ENCODE measurements at places on chromosomes 2 and 18. TPM values are rescaled to one million over a fixed set of nuclear protein-coding genes. Genes with fewer than 3 reads are reported as not detected.

The MERTK gene
- 35.0 TPM for total RNA-seq

The C2orf80 gene
- not detected for total RNA-seq

The LMAN1 gene
- 142 TPM for total RNA-seq

The ZNF521 gene
- 324 TPM for total RNA-seq

The HS6ST1 gene
- total RNA-seq, result 16.0 TPM

The PRKRA gene
- 42.5 TPM for total RNA-seq

The SPATA3 gene
- total RNA-seq, result not detected

The CDC42EP3 gene
- total RNA-seq, result 66.0 TPM

The C1QL2 gene
- total RNA-seq, result not detected

The LBX2 gene
- total RNA-seq, result 3.8 TPM

The L3MBTL4 gene
- 0.33 TPM for total RNA-seq

The TRIM54 gene
- 0.33 TPM for total RNA-seq

The TEX44 gene
- total RNA-seq, result not detected

The ASXL3 gene
- 0.57 TPM for total RNA-seq

The ANKRD53 gene
- 0.38 TPM for total RNA-seq

The KLHL29 gene
- 8.2 TPM for total RNA-seq

The HSBP1L1 gene
- 5.7 TPM for total RNA-seq

The MC4R gene
- total RNA-seq, result not detected

The MTIF2 gene
- 28.1 TPM for total RNA-seq

The KRTCAP3 gene
- total RNA-seq, result not detected

The UGT1A6 gene
- total RNA-seq, result not detected

The LBH gene
- 23.0 TPM for total RNA-seq

The NGEF gene
- 0.10 TPM for total RNA-seq

The EFEMP1 gene
- total RNA-seq, result 6,170 TPM

The TOGARAM2 gene
- total RNA-seq, result 0.10 TPM

The CLHC1 gene
- 6.9 TPM for total RNA-seq

The TUBB8B gene
- not detected for total RNA-seq

The CHRND gene
- not detected for total RNA-seq

The TDRD15 gene
- total RNA-seq, result not detected

The FOSL2 gene
- total RNA-seq, result 72.5 TPM

The TMEM247 gene
- not detected for total RNA-seq

The CMPK2 gene
- 2.6 TPM for total RNA-seq

The NEU2 gene
- total RNA-seq, result not detected

The POTEC gene
- not detected for total RNA-seq

The CLEC4F gene
- not detected for total RNA-seq

The LIMS1 gene
- 596 TPM for total RNA-seq

The GPR75 gene
- total RNA-seq, result 3.9 TPM

The ADGRF3 gene
- under 0.01 TPM for total RNA-seq

The ZSCAN30 gene
- total RNA-seq, result 16.4 TPM

The ZDBF2 gene
- 13.4 TPM for total RNA-seq

The NR4A2 gene
- under 0.01 TPM for total RNA-seq
